ENCODE measurements at places on chromosomes 1 and 21. TPM values are rescaled to one million over a fixed set of nuclear protein-coding genes. Genes with fewer than 3 reads are reported as not detected.
A peak's percentile ranks its signal among the peaks of the same experiment; 100 is the strongest.

The RAD54L gene
- total RNA-seq, result 54.0 TPM

The GJA9 gene
- total RNA-seq, result not detected

The HSD3B2 gene
- total RNA-seq, result not detected

- peak; percentile 77 for DNase-seq
- H3K27ac ChIP-seq, result peak within 1 kb of the TSS; percentile 75
- H3K4me1 ChIP-seq, result peaks cover 55% of the 10 kb centered on the region
- peaks cover 22% of the 10 kb centered on the region for H3K36me3 ChIP-seq
- peak within 1 kb of the TSS; percentile 14 for H3K4me3 ChIP-seq
These were observed at the start of gene SLAMF8 for GRCh38 chr1:159826441-159827101. TSS of gene SLAMF8 (plus strand) at chr1:159826873. CDS start at chr1:159826899, 26 bp downstream.

- no peaks in the 10 kb centered on the region for H3K36me3 ChIP-seq
- H3K4me1 ChIP-seq, result no peaks in the 10 kb centered on the region
- H3K27me3 ChIP-seq, result peaks cover 36% of the 10 kb centered on the region
- no peak overlapping the region for H3K4me3 ChIP-seq
These were observed 64.2 kb upstream of the CASZ1 start for GRCh38 chr1:10860682-10861081.

DNA sequence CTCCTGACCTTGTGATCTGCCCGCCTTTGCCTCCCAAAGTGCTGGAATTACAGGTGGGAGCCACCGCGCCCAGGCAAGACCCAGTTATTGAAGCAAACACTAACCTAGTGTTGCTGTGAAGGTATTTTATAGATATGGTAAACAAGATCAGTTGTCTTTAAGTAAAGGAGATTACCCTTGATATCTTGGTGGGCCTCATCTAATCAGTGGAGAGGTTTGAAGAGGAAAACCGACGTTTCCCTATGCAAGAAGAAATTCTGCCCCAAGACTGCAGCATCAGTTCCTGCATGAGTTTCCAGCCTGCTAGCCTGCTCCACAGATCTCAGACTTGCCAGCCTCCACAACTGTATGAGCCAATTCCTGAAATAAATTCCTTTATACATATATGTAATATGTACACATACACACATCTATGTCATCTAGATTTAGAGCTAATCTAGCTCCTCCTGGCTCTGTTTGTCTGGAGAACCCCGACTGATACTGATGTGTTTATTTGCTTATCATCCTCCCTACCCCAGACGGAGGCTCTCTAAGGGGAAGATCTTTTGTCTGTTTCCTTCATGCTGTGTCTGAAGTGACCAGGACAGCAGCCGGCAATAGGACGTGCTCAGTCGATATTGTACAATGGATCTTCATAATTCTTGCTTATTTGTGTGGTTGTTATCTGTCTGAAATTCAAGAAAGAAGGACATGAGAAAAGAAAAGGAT, 90.9 kb downstream of the IER5 start:
- DNase-seq, result no peak
- H3K36me3 ChIP-seq, result no peaks in the 10 kb centered on the region
- peaks cover 9% of the 10 kb centered on the region for H3K4me1 ChIP-seq
- no peak overlapping the region for H3K27ac ChIP-seq
- peaks cover 10% of the 10 kb centered on the region for H3K27me3 ChIP-seq
- no peak overlapping the region for H3K4me3 ChIP-seq

DNA sequence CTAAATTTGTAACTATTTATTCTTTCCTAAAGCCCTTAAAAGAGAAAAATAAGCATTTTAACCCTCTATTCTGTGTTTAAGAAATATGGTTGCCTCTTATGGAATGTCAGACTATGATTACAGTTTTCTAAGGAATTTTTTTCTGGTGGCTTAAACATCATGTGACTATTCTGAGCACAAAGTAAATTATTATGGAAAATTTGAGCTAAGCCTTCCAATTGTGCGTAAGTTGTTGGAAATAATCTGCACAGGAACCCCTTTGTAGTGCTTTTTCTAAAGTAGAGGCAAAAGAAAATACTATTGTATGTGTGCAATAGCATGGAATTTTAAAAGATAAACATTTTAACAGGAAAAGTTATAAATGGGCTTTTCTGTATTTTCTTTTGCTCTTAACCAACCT, 254.8 kb downstream of the PBX1 start:
- H3K27me3 ChIP-seq, result no peaks in the 10 kb centered on the region
- H3K36me3 ChIP-seq, result no peaks in the 10 kb centered on the region
- no peak overlapping the region for H3K27ac ChIP-seq
- DNase-seq, result no peak
- no peak overlapping the region for H3K4me3 ChIP-seq
- H3K4me1 ChIP-seq, result no peaks in the 10 kb centered on the region

GRCh38 chr1:158155673-158156072, 25.0 kb upstream of the CD1D start:
- DNase-seq, result no peak
- H3K36me3 ChIP-seq, result no peaks in the 10 kb centered on the region
- H3K4me3 ChIP-seq, result no peak overlapping the region
- peaks cover 3% of the 10 kb centered on the region for H3K4me1 ChIP-seq
- no peak overlapping the region for H3K27ac ChIP-seq

DNA sequence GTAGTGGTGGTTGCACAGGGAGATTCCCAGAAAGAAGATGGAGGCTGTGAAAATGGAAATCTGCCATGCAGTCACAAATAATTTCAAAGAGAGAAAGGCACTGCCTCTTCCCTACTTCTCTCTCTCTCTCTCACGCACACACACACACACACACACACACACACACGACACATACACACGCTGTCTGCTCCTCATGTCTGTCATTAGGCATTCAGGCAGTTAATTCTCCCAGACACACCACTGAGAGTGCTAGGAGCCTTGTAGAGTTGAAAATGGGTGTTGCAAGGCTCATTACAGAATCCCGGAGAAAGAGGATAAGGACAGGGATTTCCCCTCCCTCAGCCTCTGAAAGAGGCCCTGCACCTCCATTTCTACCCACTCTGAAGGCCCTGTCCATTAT, 47.8 kb upstream of the LRRN2 start:
- no peak overlapping the region for H3K27ac ChIP-seq
- no peaks in the 10 kb centered on the region for H3K36me3 ChIP-seq
- H3K4me1 ChIP-seq, result no peaks in the 10 kb centered on the region
- H3K27me3 ChIP-seq, result peaks cover 34% of the 10 kb centered on the region
- no peak overlapping the region for H3K4me3 ChIP-seq

GRCh38 chr21:23471877-23472276, 2135.4 kb downstream of the MRPL39 start:
- H3K4me3 ChIP-seq, result no peak overlapping the region
- H3K27ac ChIP-seq, result no peak overlapping the region
- H3K27me3 ChIP-seq, result no peaks in the 10 kb centered on the region
- no peak for DNase-seq
- no peaks in the 10 kb centered on the region for H3K4me1 ChIP-seq
- H3K36me3 ChIP-seq, result no peaks in the 10 kb centered on the region

GRCh38 chr1:230563591-230563990, 78.7 kb upstream of the COG2 start:
- H3K27me3 ChIP-seq, result peaks cover 21% of the 10 kb centered on the region
- H3K4me3 ChIP-seq, result no peak overlapping the region
- DNase-seq, result no peak
- H3K36me3 ChIP-seq, result no peaks in the 10 kb centered on the region
- H3K4me1 ChIP-seq, result no peaks in the 10 kb centered on the region

DNA sequence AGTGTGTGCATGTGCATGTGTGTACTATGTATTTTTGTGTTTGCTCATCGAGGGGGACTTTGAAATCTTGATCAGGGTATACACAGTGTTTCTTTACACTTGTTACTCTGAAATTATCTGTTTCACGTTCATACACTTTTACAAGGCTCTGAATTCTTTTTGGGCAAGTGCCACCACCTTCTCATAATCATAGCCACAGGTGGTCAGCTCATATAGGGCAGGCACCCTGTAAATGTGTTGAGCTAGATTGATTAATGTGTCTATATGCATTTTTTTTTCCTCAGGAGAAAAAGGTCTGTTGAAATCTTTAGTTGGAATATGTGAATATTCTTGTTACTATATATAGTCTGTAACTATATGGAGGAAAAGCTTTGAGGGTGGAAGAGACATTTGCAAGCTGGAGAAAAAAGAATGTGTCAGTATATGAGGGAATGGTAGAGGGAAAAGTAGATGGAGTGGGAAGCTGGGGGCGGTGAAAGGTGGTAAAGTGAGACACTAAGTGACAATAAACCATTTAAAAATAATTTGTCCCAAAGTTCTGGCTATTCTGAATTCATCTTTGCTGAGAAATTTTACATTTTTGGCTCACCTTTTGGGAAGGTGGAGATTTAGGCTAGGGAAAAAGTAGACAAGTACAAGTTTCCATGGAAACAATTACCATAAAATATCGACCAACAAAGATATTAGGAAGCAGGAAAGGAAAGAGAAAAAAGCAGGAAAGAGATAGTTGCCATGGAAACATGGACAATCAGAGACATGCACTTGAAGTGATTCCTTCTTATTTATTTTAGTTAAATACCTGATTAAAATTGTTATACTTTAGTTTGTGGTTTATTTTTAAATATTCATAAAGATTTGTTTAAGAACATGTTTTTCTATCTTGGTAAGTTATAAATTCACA, 277.5 kb downstream of the PDE4B start:
- no peaks in the 10 kb centered on the region for H3K4me1 ChIP-seq
- H3K27me3 ChIP-seq, result peaks cover 19% of the 10 kb centered on the region
- H3K36me3 ChIP-seq, result no peaks in the 10 kb centered on the region
- no peak overlapping the region for H3K27ac ChIP-seq
- no peak for DNase-seq
- H3K4me3 ChIP-seq, result no peak overlapping the region

DNA sequence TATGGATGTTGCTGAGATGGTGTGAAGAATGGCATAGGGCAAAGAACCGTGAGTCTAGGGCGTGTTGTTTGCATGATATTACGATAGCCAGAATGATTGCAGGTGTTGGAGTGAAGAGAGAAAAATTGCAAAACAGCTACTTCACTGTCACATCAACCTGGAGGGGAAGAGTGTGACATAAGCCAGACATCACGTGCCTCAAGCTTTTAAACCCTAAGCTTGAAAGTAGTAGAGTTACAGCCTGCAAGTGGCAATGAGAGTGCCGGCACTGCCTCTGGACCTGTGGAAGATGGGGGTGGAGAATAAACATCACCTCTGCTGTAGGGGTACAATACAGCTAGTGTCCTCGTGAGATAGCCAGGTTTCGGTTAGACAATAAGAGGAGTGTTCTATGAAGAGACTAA, 11.1 kb downstream of the EEIG2 start:
- no peak overlapping the region for H3K4me3 ChIP-seq
- peaks cover 3% of the 10 kb centered on the region for H3K36me3 ChIP-seq
- H3K27ac ChIP-seq, result no peak overlapping the region
- H3K4me1 ChIP-seq, result no peaks in the 10 kb centered on the region
- no peaks in the 10 kb centered on the region for H3K27me3 ChIP-seq

DNA sequence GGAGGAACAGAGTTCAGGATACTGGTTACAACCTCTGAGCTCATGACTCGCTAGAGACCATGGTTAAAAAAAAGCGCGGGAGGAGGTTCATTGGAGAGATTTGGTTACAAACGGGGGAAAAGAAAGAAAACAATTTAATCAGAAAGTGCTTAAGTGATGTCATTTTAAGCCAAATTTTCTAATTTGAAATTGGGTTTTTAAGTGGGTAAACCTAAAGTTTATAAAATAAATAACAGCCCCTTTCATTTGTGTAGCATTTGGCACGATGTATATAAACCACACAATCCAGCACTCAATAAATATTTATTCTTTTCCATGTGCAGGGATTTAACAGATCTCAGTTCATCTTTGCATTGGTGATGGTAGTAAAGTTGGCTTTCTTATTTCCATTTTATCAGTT, 7.0 kb upstream of the DPT start:
- H3K27ac ChIP-seq, result no peak overlapping the region
- H3K27me3 ChIP-seq, result peaks cover 9% of the 10 kb centered on the region
- no peak overlapping the region for H3K4me3 ChIP-seq
- no peaks in the 10 kb centered on the region for H3K4me1 ChIP-seq
- no peaks in the 10 kb centered on the region for H3K36me3 ChIP-seq
- no peak for DNase-seq

- peaks cover 3% of the 10 kb centered on the region for H3K4me1 ChIP-seq
- H3K36me3 ChIP-seq, result no peaks in the 10 kb centered on the region
- H3K27me3 ChIP-seq, result peaks cover 45% of the 10 kb centered on the region
- no peak overlapping the region for H3K4me3 ChIP-seq
- DNase-seq, result no peak
These were observed 1.8 kb upstream of the KCNJ15 start for GRCh38 chr21:38254970-38255369.

DNA sequence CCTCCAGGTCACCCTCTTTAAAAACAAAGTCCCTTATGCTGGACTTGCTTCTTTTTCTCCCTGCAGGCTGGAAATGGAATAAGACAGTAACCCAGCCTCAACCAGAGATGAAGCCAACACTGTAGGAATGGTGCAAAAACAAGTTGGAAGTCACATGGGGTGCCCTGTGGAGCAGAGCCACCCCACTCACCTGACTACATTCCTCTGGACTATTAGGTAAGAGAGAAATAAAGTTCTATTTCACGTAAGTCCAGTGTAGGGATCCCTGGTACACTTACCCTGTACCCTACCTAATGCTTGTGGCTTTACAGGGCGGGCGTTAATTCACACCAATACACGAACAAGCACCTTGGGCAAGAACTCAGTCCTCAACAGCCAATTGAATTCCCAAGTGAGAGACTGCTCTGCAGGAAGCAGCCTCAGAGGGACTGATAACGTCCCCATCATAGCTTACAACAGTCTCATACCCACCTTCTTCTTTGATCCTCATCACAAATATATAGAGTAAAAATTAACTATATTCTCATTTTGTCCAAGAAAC, 112.5 kb upstream of the FGGY start:
- no peak for DNase-seq
- H3K4me3 ChIP-seq, result no peak overlapping the region
- H3K4me1 ChIP-seq, result no peaks in the 10 kb centered on the region
- H3K27me3 ChIP-seq, result peaks cover under 1% of the 10 kb centered on the region
- H3K36me3 ChIP-seq, result no peaks in the 10 kb centered on the region
